SJCRH30 (cell line): ENCODE measurements at places on chromosomes 5 and 9. TPM values are rescaled to one million over a fixed set of nuclear protein-coding genes. Genes with fewer than 3 reads are reported as not detected.

ISOC1 gene
- total RNA-seq: 115 and 123 TPM in 2 replicates

TCF7 gene
- total RNA-seq: 1.8 and 2.4 TPM in 2 replicates

PRUNE2 gene
- 24.5 and 25.0 TPM in 2 replicates for total RNA-seq

CXCL14 gene
- total RNA-seq: not detected in 2 replicates

DNA sequence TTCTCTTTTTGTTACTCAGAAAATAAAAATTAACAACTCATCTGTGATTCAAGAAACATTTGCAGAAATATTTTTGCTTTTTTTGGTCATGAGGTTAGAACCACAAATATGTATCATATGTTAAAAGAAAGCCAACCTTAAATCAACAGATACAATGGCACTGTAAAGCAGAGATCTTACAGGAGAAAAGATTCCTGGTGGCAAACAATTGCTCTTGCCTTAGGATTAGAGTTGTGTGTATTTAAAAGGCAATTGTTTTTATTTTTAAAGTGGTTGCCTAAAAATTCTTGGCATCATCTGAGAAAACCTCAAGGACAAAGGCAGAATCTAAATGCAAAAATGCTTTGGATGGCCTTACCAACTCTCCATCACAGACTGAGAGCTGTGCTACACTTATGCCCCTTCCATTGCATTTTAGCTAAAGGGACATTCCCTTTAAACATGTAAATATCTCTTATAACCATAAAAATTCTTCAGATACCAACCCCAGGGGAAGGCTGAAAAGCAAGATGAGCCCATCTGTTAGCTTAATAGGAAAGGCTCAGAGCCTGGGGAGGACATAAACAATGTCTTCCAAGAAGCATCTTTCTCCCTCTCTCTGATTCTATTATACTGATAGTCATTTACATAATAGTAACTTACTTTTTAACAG, 100.4 kb downstream of the FAM114A2 start:
- no peak overlapping the region for H3K27ac ChIP-seq
- no peak for DNase-seq
- no peaks in the 10 kb centered on the region for H3K4me1 ChIP-seq

- DNase-seq: no peak
- H3K27me3 ChIP-seq: no peaks in the 10 kb centered on the region
Observed at GRCh38 chr5:41186143-41186542, 27.2 kb downstream of the C6 start.

DNA sequence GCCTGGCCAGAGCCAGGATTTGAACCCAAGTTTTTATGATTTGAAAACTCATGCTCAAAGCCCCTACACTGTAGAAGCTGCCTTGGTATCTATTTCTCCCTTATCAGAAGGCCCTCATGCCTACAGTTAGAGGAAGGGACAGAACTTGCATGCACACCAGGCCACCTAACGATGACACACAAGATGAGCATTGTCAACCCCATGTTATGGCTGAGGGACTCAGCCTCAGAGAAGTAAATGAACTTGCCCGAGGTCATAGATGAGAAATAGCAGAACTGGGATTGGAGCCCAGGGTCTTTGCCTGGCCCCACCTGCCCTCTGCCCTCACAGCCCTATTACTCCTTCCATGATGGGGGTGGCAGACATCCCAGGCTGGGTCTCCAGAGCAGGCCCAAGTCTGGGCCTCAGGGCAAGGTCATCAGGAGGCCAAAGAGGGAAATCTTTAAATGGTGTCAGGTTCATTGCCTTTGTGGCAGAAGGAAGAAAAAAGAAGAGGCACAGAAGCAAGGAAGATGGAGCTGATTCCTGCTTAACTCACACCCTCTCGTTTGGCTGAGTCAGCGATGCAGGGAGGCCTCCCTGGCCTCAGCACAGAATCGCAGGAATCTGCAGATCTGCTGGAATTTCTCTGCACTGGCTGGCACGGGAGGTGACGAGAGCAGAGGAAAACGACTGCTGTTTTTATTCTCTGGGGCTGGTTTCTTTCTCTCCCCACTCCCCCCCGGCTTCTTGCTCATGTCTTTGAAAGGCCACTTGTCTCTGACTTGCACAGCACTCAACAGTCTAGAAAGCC, 20.6 kb upstream of the CRB2 start:
- no peaks in the 10 kb centered on the region for H3K36me3 ChIP-seq
- peaks cover 4% of the 10 kb centered on the region for H3K4me1 ChIP-seq
- peak; percentile 32 for DNase-seq
- no peaks in the 10 kb centered on the region for H3K27me3 ChIP-seq
- H3K4me3 ChIP-seq: no peak overlapping the region

GRCh38 chr9:16726029-16726428, 144.4 kb downstream of the BNC2 start:
- H3K4me1 ChIP-seq: peaks cover 25% of the 10 kb centered on the region
- no peaks in the 10 kb centered on the region for H3K27me3 ChIP-seq
- DNase-seq: peak; percentile 11
- H3K27ac ChIP-seq: peak overlapping the region; percentile 91
